NCI-H460 (cell line): ENCODE measurements at places on chromosomes 1 and 21. TPM values are rescaled to one million over a fixed set of nuclear protein-coding genes. Genes with fewer than 3 reads are reported as not detected.

Gene A3GALT2
- total RNA-seq = not detected in 2 replicates

Gene LEFTY2
- not detected in 2 replicates for total RNA-seq

Gene NTNG1
- total RNA-seq = 0.27 TPM in 1 of 2 replicates, not detected in the other

Gene OR6N1
- not detected in 2 replicates for total RNA-seq

Gene PDZK1IP1
- total RNA-seq = not detected in 2 replicates

Gene IFI44L
- 15.7 and 16.1 TPM in 2 replicates for total RNA-seq

Gene CLCA4
- total RNA-seq = not detected in 2 replicates

Gene GJA4
- not detected in 2 replicates for total RNA-seq

Gene PLK3
- total RNA-seq = 14.6 and 15.8 TPM in 2 replicates

Gene CHI3L1
- not detected in 2 replicates for total RNA-seq

Gene TDRD10
- not detected in 2 replicates for total RNA-seq
